ENCODE measurements at places on chromosomes 2 and 18.
A peak's percentile ranks its signal among the peaks of the same experiment; 100 is the strongest.

GRCh38 chr2:5377323-5377722 is 314.9 kb upstream of the SOX11 start:
- no peak for DNase-seq

DNA sequence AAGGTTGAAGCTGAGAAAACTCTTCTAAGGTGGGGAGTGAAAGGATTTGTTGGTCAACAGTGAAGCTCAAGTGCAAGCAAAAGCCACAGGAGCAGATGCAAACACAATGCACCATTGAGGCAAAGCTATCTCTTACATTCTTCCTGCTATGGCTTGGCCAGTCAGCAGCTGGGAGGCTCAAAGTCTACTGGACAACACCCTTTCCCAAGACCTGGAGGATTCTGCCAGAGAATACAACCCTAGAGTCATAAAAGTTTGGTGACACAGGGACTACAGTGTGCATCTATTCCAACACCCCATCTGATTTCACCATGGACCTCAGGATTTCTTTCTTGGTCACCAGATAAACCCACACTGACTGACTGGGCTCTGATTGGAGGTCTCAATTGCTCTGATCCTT is 342.0 kb downstream of the HRH4 start:
- no peak for DNase-seq

DNA sequence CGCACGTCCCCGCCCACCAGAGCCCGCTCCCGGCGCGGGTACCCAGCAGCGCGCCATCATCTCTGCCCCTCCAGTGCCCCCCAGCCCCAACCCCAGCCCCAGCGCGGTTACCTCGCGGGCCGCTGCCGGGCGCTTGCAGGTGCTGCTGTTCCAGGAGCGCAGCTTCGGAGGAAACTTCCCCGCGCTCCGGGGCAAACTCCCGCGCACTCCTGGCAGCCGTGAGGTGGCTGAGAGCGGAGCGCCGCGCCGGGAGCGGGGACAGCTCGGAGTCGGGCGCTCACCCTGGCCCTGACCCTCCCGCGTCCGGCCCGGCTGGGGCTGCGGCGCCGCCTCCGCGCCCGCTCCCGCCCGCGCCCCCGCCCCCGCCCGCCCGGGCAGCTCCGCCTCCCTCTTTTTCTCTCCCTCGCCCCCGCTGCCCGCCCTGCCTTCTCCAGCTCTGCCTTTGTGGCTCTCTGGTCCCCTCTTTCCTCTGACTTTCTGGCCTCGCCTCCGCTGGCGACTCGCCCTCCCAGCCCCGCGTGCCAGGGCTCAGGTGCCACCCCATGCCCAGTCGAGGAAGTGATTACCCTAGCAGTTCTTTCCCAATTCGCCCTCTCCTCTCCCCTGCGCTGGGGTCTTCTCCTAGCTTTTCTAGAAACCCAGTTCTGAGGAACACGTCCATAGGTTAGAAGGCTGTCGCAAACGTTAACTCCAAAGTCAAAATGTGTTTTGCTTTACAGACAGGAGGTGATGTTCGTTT is at the start of gene CHST9:
CHST9 (minus strand) TSS at position 284 of the 739 bp plus-strand sequence. CDS start 42,499 bp downstream, outside the sequence.
- no peak for DNase-seq

GRCh38 chr2:171087547-171087946 is 73.1 kb downstream of the TLK1 start:
- DNase-seq: no peak

GRCh38 chr2:225041851-225042799 is at the start of gene DOCK10:
DOCK10 (minus strand) TSS chr2:225042468; CDS start chr2:225042374, 94 bp downstream.
- peak; percentile 46 for DNase-seq

DNA sequence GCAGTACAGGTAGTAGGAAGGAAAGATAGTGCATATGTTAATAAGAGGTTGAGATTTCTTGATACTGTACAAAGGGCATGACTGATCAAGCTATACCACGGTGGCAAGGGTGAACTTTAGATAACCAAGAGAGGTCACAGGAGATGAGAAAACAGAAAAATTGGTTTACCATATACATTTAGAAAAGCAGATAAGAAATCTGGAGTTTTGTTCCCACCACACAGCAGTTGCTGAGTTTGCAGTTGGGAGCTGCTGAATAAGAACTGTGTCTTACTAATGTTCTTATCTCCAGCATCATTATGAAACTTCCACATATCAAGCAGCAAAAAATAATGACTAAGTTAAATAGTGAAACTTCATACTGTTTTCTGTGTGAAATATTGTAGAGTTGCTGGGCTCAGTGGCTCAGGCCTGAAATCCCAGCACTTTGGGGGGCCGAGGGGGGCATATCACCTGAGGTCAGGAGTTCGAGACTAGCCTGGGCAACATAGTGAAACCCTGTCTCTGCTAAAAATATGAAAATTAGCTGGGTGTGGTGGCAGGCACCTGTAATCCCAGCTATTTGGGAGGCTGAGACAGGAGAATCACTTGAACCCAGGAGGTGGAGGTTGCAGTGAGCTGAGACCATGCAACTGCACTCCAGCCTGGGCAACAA is 12.0 kb upstream of the IMPACT start:
- DNase-seq: peak; percentile 8

DNA sequence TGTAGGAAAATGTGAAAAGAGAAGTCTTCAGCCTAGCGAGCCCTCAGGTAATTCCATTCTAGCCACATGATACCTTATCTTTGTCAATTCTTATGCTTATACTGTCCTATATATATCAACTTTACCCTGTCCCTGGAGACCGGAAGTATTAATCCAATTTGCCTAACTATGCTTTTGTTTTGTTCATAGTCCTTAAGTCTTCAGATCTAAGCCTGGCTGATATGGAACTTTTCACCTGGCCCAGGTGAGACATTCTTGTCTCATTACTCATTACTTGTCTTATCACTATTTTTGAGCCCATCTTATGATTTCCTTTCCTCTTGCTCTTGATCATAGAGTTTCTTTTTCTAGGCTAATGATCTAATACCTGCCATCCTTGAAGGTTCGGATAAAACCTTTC is 194.1 kb upstream of the FANCL start:
- no peak for DNase-seq

DNA sequence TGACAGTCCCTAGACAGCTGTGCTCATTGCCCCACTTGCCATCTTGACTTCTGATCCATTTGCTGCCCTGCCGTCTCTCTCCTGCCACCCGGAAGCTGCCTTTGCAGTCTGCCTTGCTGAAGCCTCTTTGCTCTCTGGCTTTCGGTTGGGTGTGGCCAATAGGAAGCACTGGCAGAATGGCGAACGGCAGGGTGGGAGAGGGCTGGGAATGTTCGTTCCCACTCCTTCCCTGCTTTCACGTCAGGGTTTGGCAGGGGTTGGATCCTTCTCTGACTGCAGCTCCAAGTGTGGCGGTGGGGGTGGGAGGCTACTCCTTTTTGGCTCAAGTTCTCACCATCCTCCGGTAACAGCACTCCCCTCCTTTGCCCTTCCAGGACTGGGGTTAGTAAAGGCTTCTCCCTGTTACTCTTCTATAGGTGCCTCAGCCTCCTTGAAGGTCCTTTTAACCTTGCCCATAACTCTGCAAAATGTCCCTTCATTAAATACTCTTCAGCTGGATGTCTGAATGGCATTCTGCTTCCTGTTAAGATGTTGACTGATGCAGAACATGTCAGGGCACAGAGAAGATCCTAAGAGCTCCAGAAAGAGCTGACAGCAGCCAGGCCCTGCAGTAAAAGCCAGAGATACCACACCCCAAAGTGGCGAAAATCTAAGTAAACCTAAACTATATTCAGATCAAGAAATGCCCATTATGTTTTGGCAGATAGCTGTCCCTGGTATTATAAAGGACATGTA is 299.7 kb downstream of the CDCA7 start:
- no peak for DNase-seq

DNA sequence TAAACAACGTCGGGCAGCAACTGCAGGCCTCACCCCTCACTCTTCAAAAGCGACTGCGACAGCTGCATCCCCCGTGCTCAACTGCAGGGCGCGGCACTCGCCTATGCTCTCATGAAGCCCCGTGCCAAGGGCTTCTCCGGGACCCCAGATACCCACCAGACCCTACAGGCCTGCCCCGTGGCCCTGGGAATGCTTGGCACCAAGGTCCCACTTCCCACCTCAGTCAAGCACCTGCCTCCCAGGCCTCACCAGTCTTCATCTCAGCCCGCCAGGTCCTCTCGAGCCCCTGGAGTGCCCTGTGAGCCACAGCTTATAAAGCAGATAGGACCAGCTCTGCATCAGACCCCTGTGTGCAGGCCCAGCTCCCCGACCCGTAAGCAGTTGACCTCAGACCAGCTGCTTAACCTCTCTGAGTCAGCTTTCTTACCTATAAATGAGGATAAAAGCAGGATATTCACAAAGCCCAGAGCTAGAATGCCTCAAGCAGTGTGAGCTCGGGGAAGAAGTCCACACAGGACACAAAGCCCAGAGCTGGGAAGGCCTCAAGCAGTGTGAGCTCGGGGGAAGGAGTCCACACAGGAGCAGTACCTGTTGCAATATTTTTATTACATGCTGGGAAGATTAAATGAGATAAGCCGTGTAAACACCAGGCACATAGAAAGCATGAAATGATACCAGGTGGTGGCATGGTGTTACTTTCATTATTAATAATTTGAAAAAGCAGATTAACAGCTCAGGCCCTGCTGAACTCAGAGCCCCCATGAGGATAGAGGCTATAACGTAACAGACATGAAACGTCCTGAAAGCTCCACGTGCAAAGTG is 96.9 kb downstream of the HDAC4 start:
- no peak for DNase-seq

DNA sequence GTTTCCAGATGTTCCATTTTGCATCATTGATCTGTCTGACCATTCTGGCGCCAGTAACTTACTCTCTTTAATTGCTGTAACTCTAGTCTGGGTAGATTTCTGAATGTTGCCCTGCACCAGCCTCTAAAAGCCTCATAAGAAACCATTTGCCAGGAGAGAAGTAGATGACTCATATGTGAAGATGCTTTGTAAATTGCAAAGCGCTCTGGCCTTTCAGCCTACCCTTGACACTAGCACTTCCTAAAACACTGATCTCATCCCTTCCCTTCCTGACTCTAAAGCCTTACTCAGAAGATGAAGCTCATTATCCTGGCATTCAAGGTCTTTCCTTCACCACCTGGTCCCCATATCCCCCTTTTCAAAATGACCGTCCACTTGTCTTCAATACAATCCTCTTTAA is 193.2 kb upstream of the MEX3C start:
- DNase-seq: no peak

- DNase-seq: peak; percentile 24
Observed at GRCh38 chr2:19358242-19359020, at the start of gene OSR1. OSR1 (minus strand) TSS chr2:19358623; CDS start chr2:19353805, 4,818 bp downstream.

- DNase-seq: no peak
Observed at GRCh38 chr2:215368493-215368809, 56.6 kb downstream of the ATIC start.

DNA sequence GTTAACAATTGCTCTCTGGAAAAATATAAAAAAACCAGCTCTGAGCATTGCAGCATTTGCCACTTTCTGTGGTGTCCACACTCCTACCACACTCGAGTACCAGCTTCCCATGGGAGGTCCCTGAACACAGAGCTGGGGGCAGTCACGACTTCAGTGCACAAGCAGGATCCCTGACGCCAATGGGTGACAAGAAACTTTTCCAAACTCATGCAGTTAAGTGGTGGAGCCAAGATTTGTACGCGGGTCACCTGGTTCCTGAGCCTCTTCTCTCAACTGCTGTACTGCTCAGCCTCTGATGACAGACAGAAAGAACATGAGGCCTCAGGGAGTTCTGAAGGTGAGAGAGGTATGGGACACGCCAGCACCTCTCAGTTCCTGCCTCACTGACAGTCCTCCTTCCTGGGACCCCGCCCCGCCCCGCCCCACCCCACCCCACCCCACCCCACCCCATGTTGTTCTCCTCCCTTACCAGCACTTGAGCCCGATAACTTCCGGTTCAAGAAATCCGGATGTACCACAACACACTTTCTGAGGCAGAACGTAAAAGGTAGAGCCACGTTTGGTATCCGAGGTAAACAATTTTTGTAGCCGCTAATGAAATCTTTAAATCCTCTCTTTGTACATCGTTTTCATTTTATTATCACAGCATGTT is 287.6 kb downstream of the MYCN start:
- no peak for DNase-seq

GRCh38 chr2:182230561-182230960 is 196.3 kb downstream of the PDE1A start:
- no peak for DNase-seq

DNA sequence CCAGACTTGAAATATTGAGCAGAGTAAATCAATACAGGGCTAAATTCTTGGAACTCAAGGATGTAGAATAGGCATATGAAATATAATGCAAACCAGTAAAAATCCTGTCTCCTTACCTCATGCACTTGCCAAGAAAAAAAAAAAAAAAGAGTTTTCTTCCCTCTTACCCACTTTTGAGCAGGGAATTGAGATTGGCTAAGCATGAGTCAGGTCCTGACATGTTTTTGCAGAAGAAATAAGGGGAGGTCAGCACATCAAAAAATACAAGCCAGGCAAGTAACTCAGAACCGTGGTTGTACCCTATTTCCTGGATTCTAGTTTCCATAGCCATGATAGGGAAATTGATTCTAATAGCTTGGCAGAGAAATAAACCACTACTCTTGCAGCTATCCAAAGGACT is 1526.7 kb downstream of the LRP1B start:
- DNase-seq: no peak

- DNase-seq: no peak
Observed at GRCh38 chr2:69926849-69927515, 12.1 kb downstream of the MXD1 start.

- no peak for DNase-seq
Observed at GRCh38 chr2:8976442-8977259, 26.8 kb downstream of the MBOAT2 start.

DNA sequence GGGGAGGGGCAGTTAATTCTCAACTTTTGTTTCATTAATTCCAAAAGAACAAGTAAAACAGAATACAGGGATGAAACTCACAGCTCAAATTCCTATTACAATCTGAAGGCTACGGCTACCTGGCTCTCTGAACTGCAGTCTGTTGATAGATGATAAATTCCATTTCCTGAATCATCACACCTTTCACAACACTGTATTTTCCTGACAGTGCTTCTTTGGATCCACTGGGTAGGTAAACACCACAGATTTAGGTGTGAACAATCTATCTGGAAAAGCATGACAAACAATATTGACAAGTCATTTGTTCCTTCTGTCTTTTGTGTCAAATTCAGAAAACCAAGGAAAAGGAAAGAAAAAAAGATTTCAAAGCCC is 843.2 kb downstream of the LRRTM4 start:
- no peak for DNase-seq

DNA sequence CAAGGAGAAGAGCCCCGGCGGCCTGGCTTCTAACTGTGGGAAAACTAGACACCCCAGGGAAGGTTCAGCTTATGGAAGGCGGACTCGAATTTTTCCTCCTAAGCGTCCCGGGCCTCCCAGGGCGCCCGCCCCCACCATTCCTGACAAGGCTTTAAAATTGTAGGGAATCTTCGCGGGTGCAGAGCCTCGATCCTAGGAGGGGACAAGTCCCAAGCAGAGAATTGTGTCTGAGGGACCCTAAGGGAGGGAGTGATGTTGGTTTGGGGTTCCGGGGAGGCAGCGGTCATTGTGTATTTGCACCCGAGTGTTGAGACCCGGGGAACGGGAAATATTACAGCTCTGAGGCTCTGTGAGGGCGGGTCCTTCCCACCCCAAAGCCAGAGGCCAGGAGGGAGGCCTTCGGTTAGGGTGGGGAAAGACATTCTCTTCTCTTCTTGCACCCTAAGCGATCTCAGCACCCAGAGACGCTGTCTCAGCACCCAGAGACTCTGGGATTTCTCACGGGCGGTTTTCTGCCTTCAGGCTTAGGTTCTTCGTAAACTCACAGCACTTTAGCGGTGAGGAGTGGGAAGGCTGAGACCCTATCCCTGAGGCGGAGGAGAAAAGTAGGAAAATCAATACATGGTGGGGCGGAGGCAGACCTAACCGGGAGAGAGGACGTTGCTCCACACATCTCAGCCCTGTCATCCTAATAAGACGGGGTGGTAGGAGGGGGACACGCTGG is 7.6 kb downstream of the OSR1 start:
- no peak for DNase-seq

GRCh38 chr2:25313711-25314513 is 27.8 kb downstream of the DNMT3A start:
- no peak for DNase-seq
